ENCODE measurements at places on chromosomes 5 and 9.

DNA sequence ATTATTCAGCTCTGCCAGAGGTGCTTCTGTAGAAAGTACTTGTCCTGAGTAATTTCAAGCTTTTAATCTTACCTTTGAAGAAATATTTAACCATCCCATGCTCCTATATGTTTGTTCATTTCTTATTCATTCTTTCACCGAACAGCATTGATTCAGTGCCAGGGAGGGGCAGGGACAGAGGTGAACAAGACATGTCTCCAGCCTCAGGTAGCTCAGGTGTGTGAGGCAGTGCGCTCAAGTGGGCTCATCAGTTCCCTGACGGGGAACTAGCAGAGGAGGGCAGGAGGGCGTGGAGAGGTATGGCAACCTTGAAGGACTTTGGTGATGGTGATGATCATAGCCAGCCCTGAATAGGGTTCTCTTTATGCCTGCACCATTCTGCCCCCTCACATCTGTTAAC is 25.9 kb downstream of the ERGIC1 start:
- DNase-seq: no peak

DNA sequence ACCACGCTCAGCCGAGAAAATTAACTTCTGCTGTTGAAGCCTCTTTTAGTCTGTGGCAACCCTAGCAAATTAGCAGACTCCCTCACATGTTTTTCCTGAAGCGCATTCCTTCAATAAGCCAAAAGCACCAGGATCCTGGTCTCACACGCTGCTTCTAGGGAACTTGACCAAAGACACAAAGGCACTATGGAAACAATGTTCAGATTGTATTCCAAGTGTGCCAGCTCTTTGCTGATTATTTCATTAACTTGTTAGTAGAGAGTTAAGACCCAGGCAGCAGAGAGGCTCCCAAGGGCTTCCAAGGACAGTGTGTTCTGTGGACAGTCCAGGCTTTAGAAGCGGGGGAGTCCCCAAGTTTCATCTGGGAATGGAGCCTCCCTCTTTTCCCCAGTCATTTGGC is 94.4 kb upstream of the BASP1 start:
- no peak for DNase-seq

DNA sequence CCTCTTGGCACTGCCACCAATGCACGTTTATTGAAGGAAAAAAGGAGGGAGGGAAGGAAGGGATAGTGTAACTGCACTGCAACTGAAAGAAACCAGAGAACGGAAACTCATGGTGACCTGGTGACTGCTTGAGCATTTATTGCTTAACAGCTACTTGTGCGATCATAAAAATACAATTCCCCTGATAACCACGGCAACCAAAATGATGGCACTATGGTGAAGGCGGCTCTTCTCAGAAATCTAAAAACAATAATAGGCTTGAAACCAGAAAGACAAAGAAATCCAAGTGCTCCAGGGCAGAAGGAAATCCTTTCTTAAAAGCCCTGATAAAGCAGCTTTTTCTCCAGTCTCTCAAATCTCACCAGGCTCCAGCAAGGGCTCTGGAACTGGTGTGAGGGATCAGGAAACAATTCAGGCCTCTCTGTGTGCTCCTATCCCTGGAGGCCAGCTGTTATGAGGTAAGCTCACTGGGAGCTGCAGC is 1.9 kb downstream of the FBXO10 start:
- no peak for DNase-seq

DNA sequence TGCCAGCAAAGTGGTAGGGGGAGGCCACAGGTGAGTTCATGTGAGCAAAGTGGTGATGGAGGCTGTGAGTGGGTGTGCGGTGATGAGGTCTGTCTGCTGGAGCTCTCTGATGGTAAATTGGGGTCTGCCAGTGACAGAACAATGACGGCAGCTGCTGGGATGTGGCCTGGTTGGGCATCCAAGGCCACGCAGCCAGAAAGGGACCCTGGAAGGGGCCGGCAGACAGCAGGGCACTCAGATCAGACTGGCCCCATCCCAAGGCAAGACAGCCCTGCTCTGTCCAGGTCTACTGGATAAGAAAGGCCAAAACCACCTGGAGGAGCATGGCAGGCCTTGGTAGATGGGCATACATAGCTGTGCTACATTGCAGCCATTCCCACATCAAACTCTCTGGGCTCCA is 412.9 kb upstream of the RGMB start:
- no peak for DNase-seq

- no peak for DNase-seq
These were observed 34.6 kb downstream of the TNFAIP8 start for GRCh38 chr5:119390404-119390803.

DNA sequence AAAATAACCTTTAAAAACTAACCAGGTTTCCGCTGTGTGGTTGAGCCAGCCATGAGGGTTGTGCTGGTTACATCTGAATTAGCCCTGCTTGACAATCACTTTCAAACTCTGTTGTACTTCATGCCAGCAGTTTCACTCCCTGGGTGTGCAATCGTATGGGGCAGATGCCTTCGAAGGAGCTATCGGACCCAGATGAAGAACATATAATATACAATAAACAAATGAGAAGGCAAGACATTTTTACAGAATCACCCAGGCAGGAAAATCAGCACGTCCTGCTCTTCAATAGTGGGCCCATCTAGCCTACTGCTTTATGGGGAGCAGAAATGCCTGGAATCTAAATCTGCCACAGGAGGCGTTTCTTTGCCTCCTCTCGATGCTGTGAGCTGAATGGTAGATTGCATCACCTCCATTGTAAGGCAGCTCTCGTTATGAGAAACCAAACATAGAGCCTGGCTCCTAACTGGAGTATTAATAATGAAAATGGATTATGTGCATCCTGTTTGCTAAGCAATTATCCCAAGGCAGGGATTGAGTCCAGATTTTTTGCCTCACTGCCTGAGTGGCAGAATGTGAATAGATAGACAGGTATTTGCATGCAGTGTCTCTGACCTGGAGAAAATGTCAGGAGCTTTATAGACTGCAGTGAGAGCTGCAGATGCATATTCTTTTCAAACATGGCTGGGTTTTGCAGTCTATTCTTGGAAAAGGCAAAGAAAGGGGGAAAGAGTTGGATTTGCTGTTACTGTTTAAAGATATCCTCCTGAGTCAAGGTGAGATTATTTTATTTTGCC is 143.3 kb upstream of the SMARCA2 start:
- DNase-seq: no peak

DNA sequence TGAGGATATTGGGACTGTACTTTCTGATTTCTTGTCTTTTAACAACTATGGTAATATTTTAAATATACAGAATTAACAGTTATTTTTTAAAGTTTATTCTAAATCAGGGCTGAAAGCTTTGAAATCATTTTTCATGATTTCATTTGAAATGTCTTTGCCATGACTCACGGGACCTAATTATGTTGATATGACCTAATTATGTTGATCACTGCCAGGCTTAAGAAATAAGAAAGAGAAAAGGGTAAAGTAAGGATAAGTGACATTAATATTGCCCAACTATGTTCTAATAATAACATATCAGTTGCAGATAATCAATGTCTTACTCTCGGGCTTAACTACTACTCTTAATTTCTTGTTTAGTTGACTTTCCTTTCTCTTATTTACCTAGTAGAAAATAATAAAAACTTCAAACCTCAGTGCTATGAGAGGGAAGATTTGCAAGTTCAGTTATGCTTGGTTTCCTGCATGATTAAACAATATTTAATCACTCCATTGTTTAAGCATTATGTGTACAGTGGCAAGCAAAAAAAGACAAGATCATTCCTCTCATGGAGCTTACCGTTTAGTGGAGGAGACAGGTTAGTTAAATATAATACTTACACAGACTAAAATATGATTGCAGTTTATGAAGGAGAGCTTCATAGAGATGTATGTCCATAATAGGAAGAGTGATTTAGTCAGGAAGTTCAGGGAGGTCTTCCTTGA is 67.0 kb upstream of the EIF4EBP3 start:
- DNase-seq: no peak

GRCh38 chr9:99752417-99753109 is 69.1 kb upstream of the NR4A3 start:
- DNase-seq: no peak

DNA sequence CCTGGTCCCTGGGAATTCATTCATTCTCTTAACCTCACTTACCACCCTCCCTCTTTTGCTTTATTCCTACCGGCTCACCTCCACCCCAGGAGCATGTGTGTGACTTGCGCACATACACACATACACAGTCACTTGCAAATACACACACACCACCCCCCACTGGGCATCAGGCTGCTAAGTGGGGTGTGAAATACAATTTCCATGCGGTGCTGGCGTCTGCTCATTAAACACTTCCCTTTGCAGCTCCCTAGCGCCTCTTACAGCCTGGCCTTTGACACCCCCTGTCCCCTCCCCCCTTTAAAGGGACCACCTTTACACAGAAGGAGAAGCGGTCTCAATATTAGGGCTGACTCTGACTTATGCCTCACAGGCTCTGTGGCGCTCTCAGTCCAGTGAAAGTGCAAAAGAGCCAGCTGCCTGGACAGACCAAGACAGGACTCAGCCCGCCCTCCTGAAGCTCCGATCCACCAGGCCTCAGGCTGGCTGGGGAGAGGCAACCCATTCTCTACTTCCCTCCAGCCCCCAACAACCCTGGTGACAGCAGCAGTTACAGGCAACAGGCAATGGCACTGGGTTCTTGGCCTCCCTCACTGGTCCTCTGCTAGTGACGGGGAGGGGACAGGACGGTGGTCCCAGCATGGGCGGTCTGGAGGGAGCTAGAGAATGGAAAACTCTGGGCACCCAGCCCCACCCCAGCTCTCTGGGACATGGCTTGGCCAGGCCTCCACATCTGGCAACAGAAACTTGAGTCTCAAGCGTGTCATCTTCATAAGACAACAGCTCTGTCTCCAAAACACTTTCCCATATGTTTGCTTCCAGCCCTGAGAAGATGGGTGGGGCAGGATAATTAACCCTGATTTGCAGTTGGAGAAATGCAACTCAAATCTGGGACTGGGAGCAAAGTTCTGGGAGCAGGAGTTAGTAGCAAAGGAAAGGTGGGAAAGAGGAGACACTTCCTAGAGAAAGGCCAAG is 12.0 kb downstream of the ENHO start:
- DNase-seq: no peak

DNA sequence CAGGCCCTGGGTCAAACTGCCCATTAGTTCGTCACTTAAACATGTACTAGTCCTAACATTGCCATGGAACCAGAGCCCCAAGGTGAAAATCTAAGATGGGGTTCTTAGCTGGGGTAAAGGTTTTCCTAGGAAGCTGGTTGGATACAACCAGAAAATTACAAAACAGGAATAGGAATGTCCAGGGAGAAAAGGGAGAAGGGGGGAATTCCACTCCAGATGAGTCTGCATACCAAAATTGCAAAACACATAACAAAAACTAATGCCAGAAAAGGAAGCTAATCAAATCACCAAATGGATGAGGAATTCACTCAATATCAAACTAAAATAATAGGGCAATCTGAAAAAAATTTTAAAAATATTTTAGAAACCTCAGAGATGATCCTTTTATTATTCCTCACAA is 396.2 kb downstream of the EFNA5 start:
- no peak for DNase-seq

DNA sequence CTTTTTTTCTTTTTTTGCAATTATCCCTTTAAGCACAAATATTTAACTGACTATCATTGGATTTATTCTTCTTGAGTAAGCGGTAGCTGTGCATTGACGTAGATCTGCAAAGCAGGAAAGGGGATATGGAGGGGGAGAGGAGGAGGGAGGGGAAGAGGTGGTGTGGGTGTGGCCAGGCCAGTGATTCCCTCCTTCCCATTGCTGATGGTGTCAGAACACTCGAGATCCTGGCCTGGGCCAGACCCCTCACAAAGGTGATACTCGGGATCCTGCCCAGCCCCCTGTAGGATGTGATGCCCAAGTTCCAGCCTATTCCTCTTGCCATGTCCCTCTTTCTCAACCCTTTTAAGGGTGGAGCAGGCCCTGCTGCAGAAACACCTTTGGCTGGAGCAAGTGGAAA is 9.9 kb downstream of the SLC36A3 start:
- DNase-seq: no peak

DNA sequence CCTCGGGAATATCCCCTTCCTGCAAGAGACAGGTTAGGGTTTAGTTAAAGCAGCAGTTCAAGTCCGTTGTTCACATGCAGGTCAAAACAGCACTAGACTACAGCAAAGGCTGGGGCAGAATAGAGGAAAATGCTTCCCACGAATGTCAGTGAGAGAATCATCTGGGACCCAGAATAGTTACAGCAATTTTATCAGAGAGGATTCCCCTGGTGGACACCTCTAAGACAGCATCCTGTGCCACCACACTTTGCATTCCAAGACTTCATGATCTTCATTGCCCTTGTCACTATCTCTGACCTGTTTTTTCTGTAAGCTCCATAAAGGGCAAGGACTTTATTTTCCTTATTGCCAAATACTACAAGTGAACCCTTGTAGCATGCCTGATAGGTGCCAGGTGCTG is 12.9 kb downstream of the GRXCR2 start:
- no peak for DNase-seq

DNA sequence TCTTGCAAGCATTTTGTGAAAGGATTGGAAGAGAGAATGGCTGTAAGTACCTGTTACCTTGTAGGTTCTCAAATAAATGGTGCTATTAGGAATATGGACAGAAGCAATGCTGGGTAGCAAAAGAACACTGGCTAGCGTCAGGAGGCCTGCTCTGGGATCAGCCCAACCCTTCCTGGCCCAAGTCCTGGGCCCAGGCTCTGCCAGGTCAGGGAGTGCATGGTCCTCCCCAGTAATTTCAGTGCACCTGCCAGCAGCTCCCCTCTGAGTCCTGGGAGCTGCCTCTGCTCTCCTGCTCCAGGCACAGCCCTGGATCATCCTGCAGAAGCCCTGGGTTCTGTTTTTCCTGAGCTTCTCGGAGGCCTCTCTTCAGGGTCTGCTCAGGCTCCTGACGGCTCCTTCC is 89.5 kb upstream of the ARAP3 start:
- DNase-seq: no peak

DNA sequence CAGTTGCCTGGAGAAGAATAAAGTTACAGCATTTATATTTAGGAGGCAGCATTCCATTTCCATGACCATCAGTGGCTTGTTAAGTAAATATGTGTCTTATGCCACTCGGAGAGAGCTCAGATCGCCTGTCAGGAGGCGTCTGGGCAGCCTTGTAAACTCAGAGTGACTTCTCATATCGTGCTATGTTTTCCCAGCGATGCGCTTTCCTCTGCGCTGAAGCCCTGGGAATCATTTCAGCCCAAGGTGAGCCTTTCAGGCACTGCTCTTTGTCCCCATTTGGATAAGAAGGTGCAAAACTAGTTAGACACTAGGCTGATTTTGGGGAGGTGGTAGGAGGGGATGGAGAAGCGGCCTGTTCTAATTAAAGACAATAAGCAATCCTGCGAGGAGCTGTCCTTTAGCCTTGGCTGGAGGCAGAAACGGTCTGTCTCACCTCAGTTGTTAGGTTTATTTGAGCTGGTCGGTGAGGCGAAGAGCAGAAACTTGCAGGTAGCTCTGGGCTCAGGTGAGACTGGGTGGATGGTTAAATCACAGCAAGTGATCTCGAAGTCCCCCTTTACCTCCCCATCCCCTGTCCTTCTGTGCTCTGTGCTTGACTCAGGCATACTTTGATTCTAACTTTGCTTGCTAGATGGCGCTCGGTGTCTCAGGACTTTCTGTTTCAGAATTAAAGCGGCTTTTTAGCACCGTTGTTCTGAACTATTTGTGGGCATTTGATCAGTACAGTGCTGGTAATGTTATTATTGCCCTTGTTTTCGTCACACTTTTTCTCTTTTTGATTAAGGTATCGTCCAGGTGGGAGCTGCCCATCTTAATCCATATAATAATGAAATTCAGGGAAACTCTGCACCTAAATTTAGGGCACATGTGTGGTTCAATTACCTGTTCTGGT is 24.6 kb downstream of the NR2F1 start:
- DNase-seq: no peak

Measured in renal cortex interstitium (tissue), 15 donors.